Ovary (tissue), 10 donors: ENCODE measurements at places on chromosomes 6 and 20. TPM values are rescaled to one million over a fixed set of nuclear protein-coding genes. Genes with fewer than 3 reads are reported as not detected.

DNA sequence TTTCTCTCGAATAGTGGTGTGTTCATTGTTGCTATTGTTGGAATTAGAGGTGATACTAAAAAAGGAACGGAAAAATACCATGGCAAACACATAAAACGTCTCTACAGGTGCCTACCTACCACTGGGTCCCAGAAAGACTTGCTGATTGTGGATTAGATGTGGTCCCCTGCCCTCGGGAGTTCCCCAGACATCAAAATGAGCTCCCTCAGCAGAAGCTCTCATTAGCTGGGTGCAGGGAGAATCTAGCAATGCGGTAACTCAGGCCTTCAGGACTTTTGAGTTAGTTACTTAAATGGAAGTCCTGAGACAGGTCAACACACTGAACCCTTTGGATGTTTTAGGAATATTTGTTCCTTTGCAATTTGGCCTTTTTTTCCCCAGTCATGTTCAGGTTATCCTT is 6.1 kb downstream of the IRF4 start:
- no peaks in the 10 kb centered on the region for H3K27me3 ChIP-seq
- H3K27ac ChIP-seq: no peak overlapping the region
- no peak overlapping the region for H3K4me3 ChIP-seq
- peaks cover 2% of the 10 kb centered on the region for H3K4me1 ChIP-seq
- DNase-seq: no peak

- no peaks in the 10 kb centered on the region for H3K36me3 ChIP-seq
- no peak overlapping the region for H3K4me3 ChIP-seq
- no peak overlapping the region for H3K27ac ChIP-seq
- no peak for DNase-seq
- H3K27me3 ChIP-seq: no peaks in the 10 kb centered on the region
Observed at GRCh38 chr6:13175759-13176158, 152.6 kb downstream of the TBC1D7 start.

The TCF15 gene
- total RNA-seq: 0.75 TPM

The APOBEC2 gene
- not detected for total RNA-seq

DNA sequence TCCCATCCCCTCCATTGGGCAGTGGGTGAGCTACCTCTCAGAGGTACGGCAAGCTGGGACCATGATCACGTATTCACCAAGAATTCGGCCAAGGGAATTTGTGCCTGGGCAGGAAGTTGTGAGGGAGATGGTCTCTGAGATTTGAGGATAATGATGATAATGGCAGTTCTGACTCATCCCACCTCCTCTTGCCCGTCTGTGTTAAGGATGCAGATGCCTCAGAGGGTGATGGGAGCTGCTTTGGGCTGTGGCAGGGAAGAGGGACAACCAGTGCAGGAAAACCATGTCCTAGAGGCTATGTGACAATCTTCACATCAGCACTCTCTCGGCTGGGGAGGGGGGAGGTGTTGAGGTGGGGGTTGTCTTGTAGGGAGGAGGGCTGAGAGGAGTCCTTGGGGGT is 4.3 kb downstream of the TGM6 start:
- no peak for DNase-seq
- no peaks in the 10 kb centered on the region for H3K36me3 ChIP-seq
- H3K4me1 ChIP-seq: no peaks in the 10 kb centered on the region
- H3K27me3 ChIP-seq: no peaks in the 10 kb centered on the region
- no peak overlapping the region for H3K4me3 ChIP-seq

The OR12D3 gene
- not detected for total RNA-seq

The PHACTR3 gene
- 8.2 TPM for total RNA-seq
